CD4-positive, alpha-beta T cell treated with Interleukin-15 for 4 hours (primary cell): ENCODE measurements at places on chromosomes 1 and 21.

DNA sequence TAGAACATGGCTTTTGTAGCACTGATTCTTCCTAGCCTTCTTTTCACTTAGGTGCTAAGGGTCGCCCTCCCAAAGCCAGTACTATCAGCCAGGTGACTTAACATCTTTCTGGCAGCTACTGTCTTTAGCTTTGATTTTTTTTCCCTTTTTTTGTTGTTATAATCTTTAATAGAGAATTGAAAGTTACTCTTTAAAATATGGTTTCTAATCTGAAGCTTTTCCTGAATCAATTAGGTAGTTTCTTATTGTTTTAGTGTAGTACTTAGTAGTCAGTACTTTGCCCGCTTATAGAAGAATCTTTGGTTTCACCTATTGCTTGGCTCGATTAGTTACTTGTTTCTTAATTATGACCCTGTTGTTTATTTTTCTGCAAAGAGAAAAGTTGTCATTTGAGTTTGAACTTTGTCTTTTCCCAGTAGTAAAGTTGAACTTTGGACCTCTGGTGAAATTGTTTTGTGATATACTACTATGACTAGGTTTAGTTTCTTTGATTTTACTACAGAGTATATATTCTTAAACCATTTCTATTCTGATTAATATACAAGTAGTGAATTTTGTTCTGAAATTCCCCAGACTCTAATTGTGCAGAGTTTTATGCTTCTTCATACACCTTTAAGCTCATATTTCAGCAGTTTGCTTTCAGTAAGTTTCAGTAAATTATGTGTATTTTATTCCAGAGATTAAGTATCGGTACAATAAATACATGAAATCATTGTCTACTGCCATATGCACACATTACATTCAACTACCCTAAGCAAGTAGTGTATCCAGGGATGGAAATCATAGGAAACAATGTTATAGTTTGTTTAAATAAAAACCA, 3.9 kb downstream of the MAGI3 start:
- no peak for DNase-seq

GRCh38 chr1:6815726-6816125, 30.5 kb downstream of the CAMTA1 start:
- DNase-seq = no peak

- no peak for DNase-seq
These were observed 33.0 kb downstream of the KANK4 start for GRCh38 chr1:62285984-62286785.

GRCh38 chr1:45205011-45205909, 1.1 kb downstream of the ZSWIM5 start:
- DNase-seq = no peak

DNA sequence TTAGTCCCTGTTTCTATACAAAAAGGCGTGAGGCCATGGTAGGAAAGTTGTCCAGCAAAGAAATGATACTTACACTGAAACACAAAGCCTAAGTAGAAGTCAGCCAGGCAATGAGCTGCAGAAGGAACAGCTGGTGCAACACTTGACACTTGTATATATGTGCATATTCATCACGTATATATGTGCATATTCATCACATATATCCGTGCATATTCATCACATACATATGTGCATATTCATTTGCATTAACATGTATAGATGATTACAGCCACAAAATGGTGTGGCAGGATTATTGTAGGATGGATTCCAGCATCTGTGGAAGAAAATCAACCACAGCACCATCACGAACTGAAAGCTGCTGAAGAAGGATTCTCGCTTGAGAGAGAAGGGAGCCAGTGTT, 189.0 kb upstream of the RGS18 start:
- no peak for DNase-seq

GRCh38 chr1:219795363-219795917, 132.9 kb downstream of the SLC30A10 start:
- no peak for DNase-seq

- no peak for DNase-seq
These were observed 227.2 kb downstream of the KCNJ6 start for GRCh38 chr21:37688952-37689659.

- no peak for DNase-seq
These were observed 46.4 kb downstream of the MRPL39 start for GRCh38 chr21:25560891-25561290.

DNA sequence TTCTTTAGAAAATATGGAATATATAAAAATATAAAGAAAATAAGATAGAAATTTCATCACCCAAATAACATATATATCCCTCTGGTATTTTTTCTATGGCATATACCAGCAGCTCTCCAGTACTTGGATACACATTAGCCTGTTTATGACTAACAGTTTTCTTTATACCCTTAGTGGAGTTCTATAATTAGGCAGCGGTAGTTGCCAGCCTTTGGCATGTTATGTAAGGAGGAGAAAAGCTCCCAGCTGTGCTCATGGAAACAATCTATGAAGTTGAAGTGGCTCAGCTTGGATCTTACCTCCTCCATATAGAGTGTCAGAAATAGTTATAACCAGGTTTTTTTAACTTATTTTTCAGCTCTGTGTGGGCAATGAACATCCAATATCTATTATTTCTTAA, 1636.8 kb downstream of the AMY1C start:
- DNase-seq = no peak

DNA sequence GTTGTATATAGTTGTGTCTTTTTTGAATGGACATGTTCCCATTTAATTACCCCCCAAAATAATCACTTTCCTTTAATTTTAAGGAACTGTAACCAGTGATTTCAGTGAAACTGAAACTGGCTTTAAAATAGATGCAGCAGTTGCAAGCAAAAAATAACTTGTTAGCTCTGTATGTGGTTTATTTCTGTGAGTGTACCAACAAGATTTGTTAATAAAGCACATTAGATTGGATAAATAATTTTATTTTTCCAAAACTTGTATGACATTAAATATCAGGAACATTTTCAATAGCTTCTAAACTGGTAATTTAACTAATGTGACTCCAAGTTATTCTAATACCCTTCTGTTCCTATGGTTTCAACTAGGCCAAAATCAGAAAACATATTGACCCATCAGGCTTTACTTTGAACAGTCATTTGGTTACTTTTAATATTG, 184.3 kb upstream of the CACYBP start:
- DNase-seq = no peak

DNA sequence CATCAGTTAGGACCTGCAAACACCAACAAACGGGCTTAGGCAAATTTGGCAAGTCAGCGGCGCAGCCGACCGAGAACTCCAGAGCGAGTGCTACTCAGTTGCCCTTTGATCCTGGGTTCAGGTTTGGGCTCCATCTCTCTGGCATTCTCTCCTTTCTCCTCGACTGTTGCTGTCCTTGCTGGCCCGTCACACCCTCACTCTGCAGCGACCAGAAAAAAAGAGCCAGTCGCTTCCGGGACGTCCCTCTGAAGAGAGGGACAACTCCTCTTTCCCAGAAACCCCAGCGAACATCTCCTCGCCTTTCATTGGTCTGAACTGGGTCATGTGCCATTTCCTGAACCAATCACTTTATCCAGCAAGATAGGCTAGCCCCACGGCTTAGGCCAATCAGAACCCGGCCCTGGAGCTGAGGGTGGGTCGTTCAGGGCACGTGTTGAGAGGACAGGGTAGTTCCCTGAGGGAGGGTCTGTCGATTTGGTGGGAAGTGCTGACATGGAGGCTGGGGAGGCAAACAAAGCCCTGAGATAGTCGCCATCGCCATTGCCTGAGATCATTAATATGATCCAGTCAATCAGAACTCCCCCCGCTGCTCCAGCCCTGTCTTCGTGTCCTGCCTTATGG, 113.7 kb downstream of the PTPRU start:
- DNase-seq = no peak
